Stimulated activated CD8-positive, alpha-beta memory T cell treated with anti-CD3 and anti-CD28 coated beads, Interleukin-12 subunit alpha, Interleukin-12 subunit beta, amount 100 ng/mL, for 4 hours (primary cell): ENCODE measurements at places on chromosomes 4 and X.

DNA sequence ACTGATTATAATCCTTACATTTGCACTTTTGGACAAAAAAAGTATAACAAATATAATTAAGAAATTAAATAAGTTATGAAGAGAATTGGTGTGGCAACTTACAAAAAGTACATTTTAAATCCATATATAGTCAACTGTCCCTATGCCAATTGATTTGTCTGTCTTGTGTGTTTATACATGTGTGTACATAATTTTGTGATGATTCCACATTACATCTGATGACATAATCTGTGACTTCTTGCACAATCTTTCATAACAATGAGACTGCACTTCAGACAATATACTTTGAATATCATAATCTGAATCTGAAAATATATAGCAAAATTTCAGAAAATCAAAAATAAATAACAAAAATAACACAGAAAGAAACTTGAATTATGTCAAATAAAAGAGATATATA lies 953.4 kb downstream of the FAT4 start:
- DNase-seq: no peak

GRCh38 chr4:24174602-24175001 lies 284.8 kb upstream of the PPARGC1A start:
- no peak for DNase-seq

DNA sequence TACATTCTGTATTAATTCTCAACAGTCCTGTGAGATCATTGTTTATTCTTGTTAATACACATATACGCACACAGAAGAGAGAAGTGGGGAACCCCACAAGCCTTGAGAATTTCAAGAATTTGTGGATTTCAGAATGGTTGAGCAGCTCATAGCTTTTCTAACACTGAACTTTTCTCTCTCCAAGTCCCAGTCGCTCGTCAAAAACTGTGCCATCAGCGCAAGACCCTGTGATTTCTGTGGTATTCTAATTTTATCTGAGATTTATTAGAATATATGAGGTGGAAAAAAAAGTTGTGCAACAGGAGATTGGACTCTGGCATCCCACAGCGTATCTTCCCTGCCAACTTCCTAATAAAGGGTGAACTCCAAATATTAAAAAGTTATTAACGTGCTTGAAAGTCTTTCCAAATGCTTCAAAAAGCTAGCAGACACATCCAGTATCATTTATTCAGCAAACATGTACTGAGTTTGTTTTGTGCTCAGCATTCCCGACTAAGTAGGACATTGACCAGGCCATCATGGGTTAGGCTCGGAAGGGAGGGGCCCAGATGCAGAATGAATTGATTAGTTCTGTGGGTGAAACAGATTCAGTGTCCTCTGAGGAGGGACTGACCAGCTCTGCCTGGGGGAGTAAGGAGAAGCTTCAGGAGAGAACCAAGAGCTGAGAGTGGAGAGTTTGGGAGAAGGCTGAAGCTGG lies 165.6 kb downstream of the CBR4 start:
- DNase-seq: no peak

- no peak for DNase-seq
These were observed 59.5 kb upstream of the RPA4 start for GRCh38 chrX:96824166-96824565.

DNA sequence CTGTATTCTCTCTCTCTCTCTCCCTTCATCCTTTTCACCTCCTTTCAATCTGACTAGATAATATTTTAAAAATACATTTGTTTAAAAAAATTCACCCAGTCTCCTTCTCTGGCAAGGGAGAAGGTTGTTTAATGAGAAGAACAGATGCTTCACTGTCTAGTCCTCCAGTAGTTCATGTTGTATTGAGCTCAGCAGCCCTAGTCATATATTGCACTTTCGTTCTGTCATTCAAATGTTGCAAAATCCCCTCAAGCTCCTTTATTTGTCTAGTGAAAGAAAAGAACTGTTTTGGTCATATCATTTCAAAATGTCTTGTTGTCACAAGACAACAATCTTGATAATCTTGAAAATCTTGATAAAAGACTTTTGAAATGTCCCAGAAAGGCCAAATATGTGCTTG lies 248.0 kb downstream of the GALNTL6 start:
- DNase-seq: no peak

DNA sequence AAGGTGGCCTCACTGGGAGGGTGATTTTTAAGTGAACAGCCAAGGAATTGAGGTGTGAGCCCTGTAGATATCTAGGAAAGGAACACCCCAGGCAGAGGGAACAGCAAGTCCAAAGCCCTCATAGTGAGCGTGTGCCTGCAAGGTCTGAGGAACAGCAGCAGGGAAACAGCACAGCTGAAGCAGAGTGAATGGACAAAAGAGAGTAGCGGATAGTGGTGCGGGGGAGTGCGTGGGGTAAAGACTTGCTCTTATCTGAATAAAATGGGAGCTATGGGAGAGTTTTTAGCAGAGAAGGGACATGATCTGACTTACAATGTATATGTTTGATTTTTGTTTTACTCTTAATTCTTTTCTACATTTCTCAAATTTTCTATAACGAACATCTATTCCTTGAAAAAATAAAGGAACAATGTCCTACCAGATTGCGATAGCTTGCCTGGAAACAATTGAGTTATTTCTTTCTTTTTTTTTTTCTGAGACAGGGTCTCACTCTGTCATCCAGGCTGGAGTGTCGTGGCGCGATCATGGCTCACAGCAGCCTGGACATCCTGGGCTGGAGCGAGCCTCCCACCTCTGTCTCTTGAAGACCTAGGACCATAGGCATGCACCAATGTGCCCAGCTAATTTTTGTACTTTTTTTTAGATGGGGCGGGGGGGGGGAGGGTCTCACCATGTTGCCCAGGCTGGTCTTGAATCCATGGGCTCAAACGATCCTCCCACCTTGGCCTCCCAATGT lies 19.5 kb upstream of the HADH start:
- DNase-seq: no peak
